ENCODE measurements at places on chromosomes 11 and 22.

- no peak for DNase-seq
Measured at GRCh38 chr11:94297985-94298576, 6.3 kb upstream of the IZUMO1R start.

DNA sequence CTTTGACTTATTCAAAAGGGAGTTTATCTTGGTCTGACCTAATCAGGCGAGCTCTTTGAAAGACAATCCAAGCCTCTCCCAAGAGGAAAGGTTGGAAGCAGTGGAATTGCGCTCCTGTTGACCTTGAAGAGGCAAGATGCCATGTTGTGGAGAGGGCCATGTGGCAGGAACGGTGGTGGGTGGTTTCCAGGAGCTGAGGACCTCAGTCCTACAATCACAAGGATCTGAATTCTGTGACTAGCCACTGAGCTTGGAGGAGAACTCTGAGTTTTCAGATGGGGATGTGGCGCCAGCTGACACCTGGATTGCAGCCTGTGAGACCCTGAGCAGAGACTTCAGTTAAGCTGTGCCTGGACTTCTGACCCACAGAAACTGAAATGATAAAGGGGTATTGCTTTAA is 6.0 kb upstream of the CBX6 start:
- no peak for DNase-seq

DNA sequence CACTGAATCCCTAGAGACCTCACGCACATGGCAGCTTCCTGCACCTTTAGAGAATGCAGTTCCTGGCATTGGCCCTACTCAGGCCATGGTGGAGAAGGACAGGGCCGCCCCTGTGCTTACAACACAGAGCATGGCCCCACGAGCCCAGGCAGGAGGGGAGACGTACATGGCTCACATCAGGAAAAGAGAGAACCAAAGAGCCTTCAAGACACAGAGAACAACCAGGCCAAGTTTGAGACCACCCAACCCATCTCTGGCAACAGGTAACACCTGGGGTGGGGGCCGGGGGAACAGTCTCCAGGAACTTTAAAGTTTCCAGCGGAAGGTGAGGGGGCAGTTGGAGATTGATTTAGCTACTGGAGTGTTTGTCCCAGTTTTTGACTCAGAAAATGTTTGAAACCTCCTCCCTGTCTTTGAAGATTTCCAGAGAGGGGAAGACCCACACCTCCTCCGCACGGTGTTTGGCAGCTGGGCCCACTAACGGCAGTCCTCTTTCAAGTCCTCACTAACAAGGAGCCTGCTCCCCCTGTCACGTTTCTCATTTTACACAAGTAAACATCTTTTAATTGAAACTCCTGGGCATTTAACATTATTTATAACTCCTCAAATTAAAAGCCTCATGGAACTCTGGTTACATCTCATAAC is 1423.8 kb downstream of the TBC1D22A start:
- DNase-seq: no peak

- DNase-seq: no peak
Measured at GRCh38 chr11:7538031-7538430, 24.2 kb downstream of the PPFIBP2 start.

DNA sequence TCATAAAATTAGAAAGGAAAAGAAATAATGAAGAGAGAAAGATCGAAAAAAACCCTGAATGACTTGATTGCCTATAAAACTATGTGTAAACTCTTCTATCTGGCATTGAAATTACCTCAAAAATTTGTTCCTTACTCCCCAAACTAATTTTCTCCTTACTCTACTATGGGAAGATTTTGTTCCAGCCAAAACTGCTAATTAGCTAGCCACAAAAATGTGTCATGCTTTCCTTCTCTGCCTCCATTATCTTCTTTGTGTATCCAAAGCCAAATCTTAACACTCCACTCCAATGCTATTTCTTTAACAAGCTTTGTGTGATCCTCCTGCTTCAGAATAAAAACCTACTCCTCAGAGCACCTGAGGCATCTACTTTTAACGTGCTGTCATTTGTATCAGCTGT is 831.2 kb downstream of the METTL15 start:
- no peak for DNase-seq

DNA sequence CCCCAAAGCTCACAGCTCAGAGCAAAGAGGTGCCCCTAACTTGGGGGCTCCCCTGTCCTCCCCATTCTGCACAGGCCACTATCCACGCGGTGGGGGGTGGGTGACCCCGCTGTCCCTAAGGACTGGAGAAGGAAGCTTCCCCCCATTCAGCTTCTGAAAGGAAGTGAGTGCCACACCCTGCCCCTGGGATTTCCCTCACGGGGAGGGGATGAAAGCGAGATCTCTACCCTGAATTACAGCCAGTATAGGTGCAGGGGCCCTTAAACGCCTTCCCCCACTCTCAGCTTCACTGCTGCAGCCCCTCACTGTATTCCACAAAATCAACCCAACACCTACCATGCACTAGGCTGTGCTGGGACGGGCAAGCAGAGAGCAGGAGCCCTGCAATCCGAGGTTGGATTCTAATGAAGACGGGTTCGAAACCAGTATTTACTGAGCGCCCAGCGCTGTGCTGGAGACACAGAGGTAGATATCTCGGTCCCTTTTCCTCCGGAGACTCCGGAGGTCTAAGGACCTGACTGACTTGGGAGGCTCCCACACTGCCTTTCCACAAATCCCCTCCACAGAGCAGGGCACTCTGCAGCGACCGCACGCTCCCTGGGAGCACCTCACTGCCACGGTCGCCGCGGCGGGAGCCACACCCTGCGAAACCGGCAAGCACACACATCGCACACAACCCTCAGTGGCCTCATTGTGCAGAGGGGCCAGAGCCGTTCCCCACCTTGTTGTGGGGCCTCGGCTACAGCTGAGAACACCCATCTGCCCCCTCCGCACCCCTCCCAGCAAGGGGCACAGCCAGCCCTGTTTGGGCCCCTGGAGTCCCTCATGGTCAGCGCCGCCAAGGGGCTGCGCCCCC is 1.8 kb downstream of the AHNAK start:
- no peak for DNase-seq

Measured in cortex of kidney (tissue), 1 donor.